HS-27A (cell line): ENCODE measurements at places on chromosomes 4 and X.
A peak's percentile ranks its signal among the peaks of the same experiment; 100 is the strongest.

- DNase-seq: no peak
These were observed 394.3 kb upstream of the TRAM1L1 start for GRCh38 chr4:117479673-117480072.

- DNase-seq: no peak
These were observed 20.5 kb upstream of the BLTP1 start for GRCh38 chr4:122131562-122132157.

DNA sequence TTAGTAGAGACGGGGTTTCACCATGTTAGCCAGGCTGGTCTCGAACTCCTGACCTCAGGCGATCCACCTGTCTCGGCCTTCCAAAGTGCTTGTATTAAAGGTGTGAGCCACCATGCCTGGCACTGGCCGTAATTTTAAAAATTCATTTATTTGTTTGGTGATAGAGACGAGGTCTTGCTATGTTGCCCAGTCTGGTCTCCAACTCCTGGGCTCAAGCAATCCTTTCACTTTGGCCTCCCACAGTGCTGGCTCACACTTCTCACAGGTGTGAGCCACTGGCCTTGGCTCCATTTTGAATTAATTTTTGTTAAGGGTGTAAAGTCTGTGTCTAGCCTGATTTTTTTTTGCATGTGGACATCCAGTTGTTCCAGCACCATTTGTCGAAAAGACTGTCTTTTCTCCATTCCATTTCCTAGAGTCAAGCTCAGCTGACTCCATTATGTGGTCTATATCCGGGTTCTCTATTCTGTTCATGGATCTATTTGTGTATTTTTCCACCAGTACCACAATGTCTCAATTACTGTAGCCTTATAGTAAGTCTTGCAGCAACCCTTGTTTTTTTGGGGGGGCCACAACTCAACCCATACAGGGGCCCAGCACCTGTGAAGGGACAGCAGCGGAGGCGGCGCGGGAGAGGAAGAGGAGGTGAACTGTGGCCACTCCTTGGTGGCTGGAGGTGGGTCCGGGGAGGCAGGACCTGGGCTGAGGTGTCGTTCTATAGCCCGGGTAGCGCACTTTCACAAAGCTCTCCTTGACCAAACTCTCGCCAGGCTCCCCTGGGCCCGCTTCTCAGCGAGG, 1.5 kb upstream of the NSD2 start:
- no peak for DNase-seq

DNA sequence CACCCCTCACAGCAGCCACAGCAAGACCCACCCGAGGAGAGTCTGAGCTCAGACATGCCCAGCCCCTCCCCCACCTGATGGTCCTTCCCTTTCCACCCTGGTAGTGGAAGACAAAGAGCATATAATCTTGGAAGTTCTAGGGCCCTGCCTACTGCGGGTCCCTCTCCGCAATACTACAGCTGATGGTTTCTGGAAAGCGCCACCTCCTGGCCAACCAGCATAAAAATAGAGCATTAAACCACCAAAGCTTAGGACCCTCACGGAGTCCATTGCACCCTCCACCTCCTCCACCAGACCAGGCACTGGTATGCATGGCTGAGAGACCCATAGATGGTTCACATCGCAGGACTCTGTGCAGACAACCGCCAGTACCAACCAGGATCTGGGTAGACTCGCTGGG, 78.2 kb downstream of the SH3BGRL start:
- DNase-seq: no peak

- peak; percentile 54 for DNase-seq
These were observed 164.8 kb upstream of the PITX2 start for GRCh38 chr4:110787707-110788106.

DNA sequence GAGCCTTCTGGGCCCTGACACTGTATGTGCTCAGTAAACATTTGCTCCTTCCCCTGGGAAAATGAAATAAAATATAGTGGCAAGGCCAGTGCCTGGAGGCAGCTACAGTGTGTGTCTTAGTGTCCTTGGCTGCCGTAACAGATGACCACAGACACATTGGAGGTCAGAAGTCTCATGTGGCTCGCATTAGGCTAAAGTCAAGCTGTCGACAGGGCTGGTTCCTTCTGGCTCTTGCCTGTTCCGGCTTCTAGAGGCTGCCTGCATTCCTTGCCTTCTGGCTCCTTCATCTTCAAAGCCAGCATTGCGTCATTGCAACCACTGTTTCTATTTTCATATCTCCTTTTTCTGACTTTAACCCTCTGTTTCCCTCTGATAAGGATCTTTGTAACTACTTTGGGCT, 83.6 kb upstream of the STX18 start:
- no peak for DNase-seq

DNA sequence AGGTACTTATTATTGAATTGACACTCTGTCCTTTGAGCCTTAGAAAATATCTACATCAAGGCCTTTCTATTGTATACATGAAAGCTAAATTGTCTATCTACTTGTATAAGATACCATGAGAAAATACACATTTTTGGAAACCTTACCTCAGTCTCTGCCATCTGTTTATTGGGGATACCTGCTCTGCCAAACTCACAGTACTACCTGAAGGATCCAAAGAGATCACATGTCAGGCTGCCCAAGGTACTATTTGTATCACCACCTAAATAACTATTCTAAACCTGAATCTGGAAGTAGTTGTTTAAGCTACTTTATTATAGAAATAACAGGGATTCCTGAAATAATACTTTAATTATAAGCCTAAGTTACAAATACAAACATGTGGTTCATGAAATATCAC, 126.2 kb downstream of the PALLD start:
- no peak for DNase-seq

- DNase-seq: no peak
These were observed 53.6 kb downstream of the APOO start for GRCh38 chrX:23854122-23854521.

- DNase-seq: no peak
These were observed 13.1 kb downstream of the PDGFC start for GRCh38 chr4:156958276-156959074.

DNA sequence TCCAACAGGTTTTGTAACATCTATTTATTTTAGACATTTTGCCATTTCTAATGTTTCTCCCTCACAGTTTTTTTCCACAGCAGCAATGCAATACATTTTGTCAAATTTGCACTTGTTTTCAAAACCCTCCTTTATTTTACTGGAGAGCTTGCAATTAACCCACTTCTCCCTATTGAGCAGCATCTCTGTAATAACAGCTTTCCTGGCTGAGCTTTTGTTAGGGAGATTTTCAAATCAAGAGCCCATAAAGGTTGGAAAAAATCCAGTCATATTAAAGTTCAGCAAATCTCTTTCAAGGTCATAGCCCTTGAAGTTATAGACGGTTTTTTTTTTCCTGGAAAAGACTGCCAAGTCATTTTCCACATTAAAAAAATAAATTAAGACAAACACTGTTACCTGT, 450.6 kb upstream of the TENM3 start:
- no peak for DNase-seq

- DNase-seq: no peak
These were observed 511.5 kb upstream of the ATOH1 start for GRCh38 chr4:93317057-93317456.

- DNase-seq: no peak
These were observed 546.9 kb downstream of the BCOR start for GRCh38 chrX:39550795-39551361.

DNA sequence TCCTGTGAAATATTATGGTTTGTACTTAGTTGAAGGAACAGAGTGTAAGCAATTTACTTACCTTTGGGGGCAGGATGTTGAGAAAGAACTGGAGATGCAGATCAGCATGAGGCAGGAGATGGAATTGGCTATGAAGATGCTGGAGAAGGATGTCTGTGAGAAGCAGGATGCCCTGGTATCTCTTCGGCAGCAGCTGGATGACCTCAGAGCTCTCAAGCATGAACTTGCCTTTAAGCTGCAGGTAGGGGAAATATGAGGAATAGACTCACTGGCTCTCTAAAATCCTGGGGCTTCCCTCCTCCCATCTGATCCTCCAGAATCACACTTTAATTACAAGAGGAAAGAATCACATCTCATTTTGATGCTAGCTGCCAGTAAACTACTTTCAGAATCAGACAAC, 51.0 kb downstream of the GRSF1 start:
- no peak for DNase-seq

GRCh38 chrX:144275843-144276242, 392.0 kb downstream of the UBE2NL start:
- no peak for DNase-seq

DNA sequence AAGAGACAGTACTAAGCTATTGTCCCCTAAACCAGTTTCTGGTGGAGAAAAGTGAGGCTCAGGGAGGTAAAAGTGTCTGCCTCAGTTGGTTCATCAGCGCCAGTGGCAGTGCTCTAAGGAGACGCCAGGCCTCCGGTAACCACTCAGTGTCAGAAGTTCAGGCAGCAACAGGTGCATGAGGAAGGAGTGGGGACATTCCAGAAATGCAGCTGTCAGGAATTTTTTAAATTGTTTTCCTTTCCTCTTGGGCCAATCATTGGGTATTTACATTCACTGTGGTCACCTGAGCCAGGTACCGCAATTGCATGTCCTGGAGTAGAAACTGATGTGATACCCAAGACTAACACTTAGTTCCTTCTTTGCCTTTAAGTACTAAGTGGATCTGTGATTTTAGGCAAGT, 40.2 kb upstream of the HS3ST1 start:
- DNase-seq: no peak

DNA sequence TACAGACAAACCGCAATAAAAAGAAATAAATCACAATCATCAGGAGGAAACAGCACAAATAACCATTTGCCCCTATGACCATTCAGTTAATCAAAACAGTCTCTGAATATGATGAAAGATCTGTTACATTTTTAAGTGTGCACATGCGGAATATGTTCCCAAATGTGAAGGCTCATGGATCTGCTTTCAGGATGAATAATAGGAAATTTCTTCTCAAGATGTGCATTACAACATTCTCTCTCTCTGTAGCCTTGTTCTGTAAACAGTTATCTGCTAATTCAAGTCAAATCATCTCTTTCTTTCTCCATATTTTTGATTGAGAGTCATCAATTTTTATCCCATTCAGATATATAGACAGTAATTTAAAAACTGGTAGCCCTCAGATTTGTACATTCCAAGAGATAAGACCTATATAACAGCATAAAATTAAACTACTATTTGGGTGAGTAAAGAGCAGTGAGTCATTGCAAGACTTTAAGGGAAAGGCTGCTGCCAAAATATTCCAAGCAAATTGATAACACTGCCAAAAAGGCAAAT, 433.9 kb upstream of the ATOH1 start:
- DNase-seq: no peak

DNA sequence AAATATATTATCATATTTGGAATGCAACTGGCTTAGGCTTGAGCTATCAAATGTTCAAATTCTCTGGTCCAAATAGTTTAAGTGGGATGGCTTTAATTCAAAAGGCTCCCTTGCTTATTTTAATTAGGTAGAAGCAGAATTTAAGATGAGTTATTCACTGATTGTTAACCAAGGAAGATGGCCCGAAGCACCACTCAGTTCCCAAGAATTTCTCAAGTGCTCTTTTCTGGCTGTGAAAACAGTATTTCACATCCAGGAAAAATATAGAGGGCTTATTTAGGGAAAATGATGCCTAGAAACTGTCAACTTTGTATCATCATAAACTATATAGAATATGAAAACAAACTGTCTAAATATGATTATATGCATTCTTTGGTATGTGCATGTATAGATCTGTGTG, 246.5 kb upstream of the SFRP2 start:
- no peak for DNase-seq

DNA sequence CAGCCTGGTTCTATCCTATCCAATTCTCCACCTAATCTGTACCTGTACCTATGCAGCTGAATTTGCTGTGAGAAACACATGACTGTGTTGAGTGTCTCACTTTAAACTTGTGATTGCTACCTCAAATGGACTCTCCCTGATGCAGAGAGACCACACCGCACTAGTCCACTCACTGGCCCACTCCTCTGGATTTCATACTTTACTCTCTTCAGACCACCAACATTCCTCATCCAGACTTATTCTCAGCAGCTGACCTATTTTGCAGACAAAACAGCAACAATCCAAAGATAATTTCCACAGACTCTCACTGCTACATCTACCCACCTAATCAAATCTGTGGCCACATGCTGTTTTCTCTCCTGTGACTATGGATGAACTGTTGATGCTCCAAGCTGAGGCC, 45.2 kb downstream of the ACSL4 start:
- no peak for DNase-seq

DNA sequence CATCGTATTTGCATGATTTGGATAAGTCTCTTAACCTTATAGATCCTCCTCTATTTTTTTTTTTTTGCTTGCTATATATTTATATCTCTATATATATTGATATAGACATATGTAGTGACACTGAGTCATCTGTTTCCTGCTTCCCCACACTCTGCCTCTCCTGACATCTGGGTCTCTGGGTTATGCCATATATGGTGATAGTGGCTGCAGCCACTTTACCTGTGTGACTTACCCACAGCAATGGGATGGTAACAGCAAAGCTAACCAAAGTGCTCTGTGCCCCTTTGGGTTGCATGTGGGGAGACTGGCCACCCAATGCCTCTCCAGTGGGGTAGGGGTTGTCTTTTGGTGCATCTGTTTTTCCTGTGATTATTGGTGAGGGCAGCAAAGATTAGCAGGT, 14.5 kb downstream of the CMC4 start:
- no peak for DNase-seq

DNA sequence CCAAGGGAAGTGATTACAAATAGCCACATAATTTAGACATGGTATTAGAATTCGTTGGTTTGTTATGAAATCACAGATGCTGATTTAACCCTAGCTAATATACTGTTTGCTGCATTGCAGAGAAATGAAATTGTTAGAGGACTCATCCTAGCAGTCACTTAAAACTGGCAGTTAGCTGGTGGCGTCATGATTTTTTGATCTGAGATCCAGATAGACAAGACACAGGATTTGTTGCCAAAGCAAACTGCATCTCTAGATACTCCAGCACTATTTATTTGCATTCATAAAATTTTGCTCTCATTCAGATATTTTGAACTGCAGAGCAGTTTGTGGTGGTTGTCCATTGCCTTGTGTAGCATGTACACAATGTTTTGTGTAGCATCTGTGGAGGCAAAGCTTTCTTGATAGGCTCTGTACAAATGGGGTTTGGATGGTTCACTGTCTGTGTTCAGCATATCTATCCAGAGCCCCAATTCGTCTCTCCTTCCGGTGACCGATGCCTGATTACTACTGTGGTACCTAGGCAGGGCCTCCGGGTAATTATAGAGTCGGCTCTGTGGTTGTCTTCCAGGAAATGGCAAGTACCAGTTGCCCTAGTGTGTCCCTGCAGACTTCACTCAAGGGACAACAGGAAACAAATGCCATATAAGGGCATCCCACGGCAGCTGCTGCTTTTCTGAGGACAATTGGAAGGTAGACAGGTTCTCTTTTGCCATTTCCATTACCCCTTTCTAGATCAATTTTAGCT, 30.1 kb upstream of the SPARCL1 start:
- no peak for DNase-seq

- DNase-seq: no peak
These were observed 23.9 kb downstream of the C4orf54 start for GRCh38 chr4:99633772-99634171.
